ENCODE measurements at places on chromosomes 6 and 20. TPM values are rescaled to one million over a fixed set of nuclear protein-coding genes. Genes with fewer than 3 reads are reported as not detected.

Gene DEFB118
- total RNA-seq: not detected

Gene STK38
- 21.5 TPM for total RNA-seq

Gene CD83
- 84.8 TPM for total RNA-seq

Gene PTCHD4
- not detected for total RNA-seq

Gene ADGRB3
- total RNA-seq: not detected

Gene ALDH5A1
- total RNA-seq: 11.7 TPM

Gene MDFI
- total RNA-seq: not detected

Gene OLIG3
- total RNA-seq: not detected

Gene AURKA
- total RNA-seq: 42.6 TPM

Gene SMOC2
- total RNA-seq: not detected

Gene ADAT2
- total RNA-seq: 46.0 TPM

Gene HEY2
- not detected for total RNA-seq

Gene RIPOR2
- 26.5 TPM for total RNA-seq

Gene C6orf132
- 0.40 TPM for total RNA-seq

Gene MYB
- total RNA-seq: 44.2 TPM

Gene CST7
- total RNA-seq: 117 TPM

Gene ARG1
- not detected for total RNA-seq

Gene HDGFL1
- not detected for total RNA-seq

Gene MEP1A
- total RNA-seq: not detected

Gene NKX2-2
- total RNA-seq: not detected

Gene SLC17A3
- total RNA-seq: 0.58 TPM

Gene LY86
- total RNA-seq: 1.2 TPM

Gene MPIG6B
- total RNA-seq: not detected
